ENCODE measurements at places on chromosomes 7 and 10.
A peak's percentile ranks its signal among the peaks of the same experiment; 100 is the strongest.

GRCh38 chr10:28278842-28279241, 24.0 kb downstream of the MPP7 start:
- no peak overlapping the region for H3K27ac ChIP-seq
- no peak for DNase-seq
- no peaks in the 10 kb centered on the region for H3K36me3 ChIP-seq
- no peaks in the 10 kb centered on the region for H3K4me1 ChIP-seq
- H3K4me3 ChIP-seq = no peak overlapping the region
- peaks cover 14% of the 10 kb centered on the region for H3K27me3 ChIP-seq

GRCh38 chr10:77741746-77742145, 104.1 kb upstream of the KCNMA1 start:
- DNase-seq = no peak
- H3K36me3 ChIP-seq = no peaks in the 10 kb centered on the region
- H3K4me1 ChIP-seq = no peaks in the 10 kb centered on the region
- no peak overlapping the region for H3K4me3 ChIP-seq

DNA sequence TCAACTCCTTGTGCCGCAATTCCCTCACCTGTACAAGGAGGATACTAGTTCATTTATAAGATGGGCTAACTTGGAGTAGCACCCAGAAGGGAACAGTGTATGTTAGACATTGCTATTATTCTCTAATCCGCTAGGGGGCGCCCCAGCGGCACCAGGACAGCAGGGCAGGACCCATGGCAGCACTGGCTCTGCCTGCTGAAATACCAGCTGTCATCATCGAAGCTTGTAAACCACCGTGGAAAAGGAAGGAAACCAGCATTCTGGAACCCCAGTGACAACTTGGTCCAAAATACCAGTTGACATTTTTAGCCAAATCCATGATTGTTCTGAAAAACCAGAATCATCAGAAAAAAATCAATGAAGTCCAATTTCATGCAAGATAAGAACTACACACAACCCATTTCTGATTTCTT, 134.4 kb downstream of the ITGA8 start:
- H3K4me1 ChIP-seq = no peaks in the 10 kb centered on the region
- H3K27ac ChIP-seq = no peak overlapping the region
- H3K27me3 ChIP-seq = no peaks in the 10 kb centered on the region
- H3K36me3 ChIP-seq = no peaks in the 10 kb centered on the region
- DNase-seq = peak; percentile 66

- no peak overlapping the region for H3K4me3 ChIP-seq
- H3K27ac ChIP-seq = no peak overlapping the region
- H3K4me1 ChIP-seq = no peaks in the 10 kb centered on the region
- no peaks in the 10 kb centered on the region for H3K27me3 ChIP-seq
These were observed 217.8 kb downstream of the STK31 start for GRCh38 chr7:23927709-23928417.

- no peak overlapping the region for H3K4me3 ChIP-seq
- no peak for DNase-seq
These were observed 94.3 kb downstream of the OSBPL3 start for GRCh38 chr7:24885716-24886115.

DNA sequence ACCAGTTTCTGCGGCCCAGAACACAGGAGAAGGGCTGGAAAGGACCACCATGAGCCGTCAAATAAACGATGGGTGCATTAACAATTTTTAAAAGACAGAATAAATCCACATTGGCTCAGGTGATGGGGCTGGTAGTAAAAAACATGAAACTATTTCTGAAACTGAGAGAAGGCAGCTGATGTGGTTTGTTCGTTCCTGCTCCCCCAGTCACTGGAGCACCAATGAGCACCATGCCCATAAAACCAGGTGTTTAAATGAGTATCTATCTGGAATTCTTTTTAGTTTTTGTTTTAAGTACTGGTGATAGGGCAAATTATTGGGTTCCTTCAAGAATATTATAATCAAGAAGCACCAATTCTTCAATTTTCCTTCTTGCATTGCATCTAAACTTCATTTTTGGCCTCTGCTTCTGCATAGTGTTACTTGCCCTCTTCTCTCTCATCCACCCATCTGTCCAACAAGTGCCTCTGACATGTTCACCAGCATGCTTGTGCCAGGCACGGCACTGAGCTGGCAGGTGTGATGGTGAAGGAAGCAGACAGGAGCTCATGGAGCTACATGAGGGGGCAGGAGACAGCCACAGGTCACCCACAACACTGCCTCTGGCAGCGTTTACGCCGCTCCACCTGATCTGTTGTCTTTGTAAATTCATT, 65.5 kb downstream of the LARP4B start:
- no peaks in the 10 kb centered on the region for H3K4me1 ChIP-seq
- H3K36me3 ChIP-seq = peaks cover 52% of the 10 kb centered on the region
- no peak for DNase-seq
- H3K27ac ChIP-seq = no peak overlapping the region

- no peaks in the 10 kb centered on the region for H3K27me3 ChIP-seq
- DNase-seq = no peak
- no peak overlapping the region for H3K27ac ChIP-seq
- H3K4me1 ChIP-seq = 0 out of 2 replicates have a peak, but pooled peaks cover 8% of the 10 kb centered on the region
- no peak overlapping the region for H3K4me3 ChIP-seq
- no peaks in the 10 kb centered on the region for H3K36me3 ChIP-seq
These were observed 70.6 kb downstream of the KCNMA1 start for GRCh38 chr10:77566914-77567566.

GRCh38 chr10:127003032-127003685, 97.9 kb downstream of the DOCK1 start:
- no peak overlapping the region for H3K4me3 ChIP-seq
- H3K36me3 ChIP-seq = peaks cover 33% of the 10 kb centered on the region
- no peak overlapping the region for H3K27ac ChIP-seq

GRCh38 chr10:132112611-132113010, 46.9 kb downstream of the JAKMIP3 start:
- H3K4me3 ChIP-seq = no peak overlapping the region
- H3K27ac ChIP-seq = no peak overlapping the region
- H3K36me3 ChIP-seq = no peaks in the 10 kb centered on the region
- no peaks in the 10 kb centered on the region for H3K27me3 ChIP-seq
- H3K4me1 ChIP-seq = no peaks in the 10 kb centered on the region
